Suprapubic skin (tissue), 4 donors: ENCODE measurements at places on chromosomes 1 and 21.

- peak; percentile 66 for DNase-seq
These were observed 207.9 kb upstream of the C1orf87 start for GRCh38 chr1:60281360-60281932.

DNA sequence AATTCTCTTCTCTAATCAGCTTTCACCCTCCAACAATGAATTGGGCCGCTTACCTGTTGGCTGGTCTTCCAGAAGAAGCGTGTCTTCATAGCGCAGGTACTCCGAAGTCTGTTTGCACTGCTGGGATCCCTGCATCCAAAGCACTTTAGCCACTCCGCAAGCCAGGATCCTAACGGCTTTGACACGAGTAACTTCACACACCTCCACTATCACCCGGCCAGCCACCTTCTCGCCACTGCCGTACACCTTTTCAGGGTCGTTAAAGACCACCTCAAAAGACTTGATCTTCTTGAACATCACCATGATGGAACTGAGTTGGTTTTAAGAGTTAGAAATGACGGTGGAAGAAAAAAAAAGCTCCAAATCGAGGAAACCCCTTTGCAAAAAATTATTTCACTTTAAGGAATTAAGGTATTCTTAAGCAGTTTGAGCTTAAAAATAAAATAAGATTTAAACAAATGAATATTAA is 381 bp downstream of the TXNIP start:
- peak; percentile 70 for DNase-seq

DNA sequence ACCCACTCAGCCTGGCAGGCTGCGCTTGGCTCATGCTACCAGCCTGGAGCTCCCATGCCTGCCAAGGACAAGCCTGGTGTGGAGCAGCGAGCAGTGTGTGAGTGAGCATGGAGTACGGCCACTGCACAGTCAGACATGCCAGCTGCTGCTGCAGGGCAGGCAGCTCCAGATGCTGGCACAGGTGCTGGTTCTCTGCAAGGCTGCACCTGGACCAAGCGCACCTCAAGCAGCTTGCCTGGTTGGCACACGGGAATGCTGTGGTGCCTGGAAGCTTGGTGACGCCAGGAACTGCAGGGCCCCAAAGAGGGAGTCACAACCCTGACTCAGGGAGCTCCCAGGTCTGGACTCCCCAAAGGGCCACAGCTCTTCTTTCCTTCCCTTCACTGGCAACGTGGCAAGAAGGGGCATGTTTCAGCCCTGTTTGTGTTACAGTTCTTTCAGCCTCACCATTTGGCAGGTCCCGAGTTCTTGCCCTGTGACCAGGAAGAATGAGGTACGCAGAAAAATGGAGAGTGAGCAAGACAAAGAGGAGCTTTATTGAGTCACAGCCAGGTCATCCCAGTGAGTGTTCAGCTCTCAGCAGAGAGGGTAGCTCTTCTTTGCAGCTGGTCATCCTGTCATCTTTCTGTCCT is 26.1 kb downstream of the ACOT7 start:
- DNase-seq: no peak

DNA sequence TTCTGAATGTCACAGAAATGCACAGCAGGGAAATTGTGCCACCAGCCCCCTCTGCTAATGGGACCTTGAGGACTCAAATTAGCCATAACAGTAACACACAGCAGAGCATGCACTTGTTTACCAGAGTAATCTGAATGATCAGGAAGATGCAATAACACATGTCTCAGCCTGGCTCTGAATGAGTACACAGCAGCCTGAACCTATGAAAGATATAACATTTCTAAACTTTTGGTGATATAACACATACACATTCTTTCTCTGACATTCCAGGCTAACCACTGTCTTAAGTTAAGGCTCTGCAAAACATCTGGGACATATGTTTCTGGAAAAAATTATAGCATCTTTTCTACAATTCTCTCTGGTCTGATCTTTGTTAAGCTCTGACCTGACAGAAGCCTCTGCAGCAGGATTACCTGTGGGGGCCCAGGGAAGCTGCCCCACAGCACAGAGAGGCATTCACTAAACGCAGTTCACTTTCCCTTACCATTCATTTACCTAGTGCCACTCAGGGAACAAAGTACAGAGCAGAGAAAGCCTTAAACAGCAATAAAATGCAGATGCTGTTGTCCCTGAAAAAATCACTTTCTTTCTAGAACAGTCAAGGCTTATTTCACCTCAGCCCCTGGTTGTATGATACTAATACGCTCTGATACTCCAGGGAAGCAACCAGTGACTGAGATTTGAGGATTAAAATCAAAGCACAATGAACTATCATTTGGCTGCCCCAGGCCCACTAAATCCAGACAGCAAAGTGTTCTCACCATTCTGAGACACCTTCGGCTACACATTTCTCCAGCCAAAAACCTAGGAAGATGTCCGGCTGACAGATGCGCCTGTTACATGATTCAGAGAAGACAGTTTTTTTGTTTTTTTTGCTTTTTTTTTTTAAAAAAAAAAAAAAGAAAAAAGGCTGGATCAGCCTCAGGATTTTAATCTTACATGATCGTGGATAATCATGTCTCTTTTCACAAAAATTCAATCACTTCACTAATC is 54.0 kb upstream of the CNN3 start:
- DNase-seq: no peak

DNA sequence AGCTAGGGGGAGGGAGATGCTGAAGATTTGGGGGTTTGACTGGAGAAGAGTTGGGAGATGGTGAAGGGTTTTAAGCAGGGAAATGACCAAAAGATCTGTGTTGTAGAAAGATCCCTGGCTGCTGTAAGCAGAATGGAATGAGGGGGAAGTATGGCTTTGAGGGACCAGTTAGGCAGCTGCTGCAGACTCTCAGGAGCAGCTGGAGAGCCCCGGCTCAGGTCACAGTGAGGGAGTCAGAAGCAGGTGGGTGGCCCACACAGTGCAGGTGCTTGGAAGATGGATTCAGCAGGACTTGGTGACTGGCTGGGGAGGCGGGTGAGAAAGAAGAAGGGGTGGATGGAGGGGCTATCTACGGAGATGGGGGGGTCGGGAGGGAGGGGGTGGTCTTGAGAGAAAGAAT is 35.7 kb downstream of the EDN2 start:
- DNase-seq: no peak

- no peak for DNase-seq
These were observed 374.5 kb downstream of the RPS6KC1 start for GRCh38 chr1:213425376-213426030.

GRCh38 chr1:182351790-182352364 is 39.7 kb downstream of the GLUL start:
- DNase-seq: no peak
